Stimulated activated CD8-positive, alpha-beta memory T cell treated with anti-CD3 and anti-CD28 coated beads, Interleukin-7, amount 100 ng/mL, for 48 hours (primary cell): ENCODE measurements at places on chromosomes 2 and 18.

- DNase-seq: no peak
These were observed 139.6 kb downstream of the TWIST2 start for GRCh38 chr2:238987352-238987981.

GRCh38 chr2:65880436-65880835 is 448.0 kb upstream of the SPRED2 start:
- no peak for DNase-seq

DNA sequence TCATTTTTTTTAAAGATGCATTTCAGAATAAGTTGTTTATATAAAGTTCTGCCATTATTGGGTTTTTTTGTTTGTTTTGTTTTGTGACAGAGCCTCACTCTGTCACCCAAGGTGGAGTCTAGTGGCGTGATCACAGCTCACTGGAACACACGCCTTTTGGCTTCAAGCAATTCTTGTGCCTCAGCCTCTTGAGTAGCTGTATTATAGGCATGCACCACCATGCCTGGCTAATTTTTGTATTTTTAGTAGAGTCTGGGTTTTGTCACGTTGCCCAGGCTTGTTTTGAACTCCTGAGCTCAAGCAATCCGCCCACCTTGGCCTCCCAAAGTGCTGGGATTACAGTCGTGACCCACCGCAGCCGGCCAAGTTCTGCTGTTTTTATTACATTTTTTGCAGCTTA is 72.3 kb downstream of the R3HDM1 start:
- no peak for DNase-seq

GRCh38 chr2:45543257-45543656 is 67.8 kb downstream of the SRBD1 start:
- DNase-seq: no peak
